Stimulated activated CD8-positive, alpha-beta memory T cell treated with anti-CD3 and anti-CD28 coated beads, Interleukin-2, amount 100 ng/mL, for 48 hours (primary cell): ENCODE measurements at places on chromosomes 3 and 15.

GRCh38 chr15:85396554-85396953 is 16.2 kb downstream of the AKAP13 start:
- DNase-seq = no peak

- DNase-seq = no peak
These were observed 8.8 kb upstream of the PRKAR2A start for GRCh38 chr3:48856469-48856868.

GRCh38 chr15:77864211-77865105 is 213.1 kb downstream of the TBC1D2B start:
- DNase-seq = no peak

DNA sequence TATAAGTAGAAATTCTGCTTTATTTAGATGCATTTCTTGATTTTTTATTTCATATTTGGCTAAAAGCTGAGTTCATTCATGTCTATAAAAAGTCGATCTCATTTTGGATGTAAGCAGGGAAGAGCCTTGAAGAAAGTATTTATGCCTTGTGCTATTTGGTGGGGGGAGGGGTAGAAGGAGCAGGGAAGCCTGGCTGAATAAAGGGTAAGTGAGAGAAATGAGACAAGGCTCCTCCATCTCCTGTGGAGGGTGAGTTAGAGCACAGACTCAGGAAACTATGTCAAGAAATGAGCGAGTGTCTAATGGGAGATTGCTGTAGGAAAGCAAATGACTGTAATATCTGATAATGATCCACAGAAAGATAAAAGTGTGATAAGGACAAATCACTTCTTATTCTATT is 121.8 kb upstream of the ATP11B start:
- no peak for DNase-seq

- no peak for DNase-seq
These were observed 11.4 kb upstream of the STAB1 start for GRCh38 chr3:52483577-52484381.

GRCh38 chr3:48157950-48158376 is 30.3 kb downstream of the CDC25A start:
- peak; percentile 15 for DNase-seq

GRCh38 chr3:114323546-114324254 is 29.9 kb downstream of the TIGIT start:
- DNase-seq = no peak

GRCh38 chr15:80866936-80867335 is 87.8 kb downstream of the CEMIP start:
- no peak for DNase-seq

DNA sequence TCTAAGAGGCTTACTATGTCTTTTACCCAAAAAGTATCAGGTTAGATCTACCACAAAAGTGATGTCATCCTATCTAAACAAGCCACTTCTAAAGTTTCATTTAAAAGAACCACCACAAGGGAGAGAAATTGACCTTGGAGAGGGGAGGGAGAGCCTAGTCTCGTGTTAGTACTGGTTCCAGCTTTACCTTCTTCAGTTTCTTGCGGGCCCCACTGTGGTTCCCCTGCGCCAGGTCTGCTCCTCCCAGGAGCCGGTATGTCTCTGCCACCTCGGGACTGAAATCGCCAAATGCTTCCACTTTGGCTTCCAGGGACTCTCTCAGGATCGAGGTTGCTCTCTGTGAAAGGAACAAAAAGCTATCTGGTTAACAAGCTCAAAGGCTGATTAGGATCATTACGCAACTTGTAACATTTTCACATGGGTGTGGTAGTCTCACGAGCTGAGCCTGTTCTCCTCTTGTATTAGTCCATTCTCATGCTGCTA is 51.1 kb downstream of the SYNM start:
- no peak for DNase-seq

GRCh38 chr15:69818529-69818928 is 279.2 kb downstream of the TLE3 start:
- DNase-seq = no peak

DNA sequence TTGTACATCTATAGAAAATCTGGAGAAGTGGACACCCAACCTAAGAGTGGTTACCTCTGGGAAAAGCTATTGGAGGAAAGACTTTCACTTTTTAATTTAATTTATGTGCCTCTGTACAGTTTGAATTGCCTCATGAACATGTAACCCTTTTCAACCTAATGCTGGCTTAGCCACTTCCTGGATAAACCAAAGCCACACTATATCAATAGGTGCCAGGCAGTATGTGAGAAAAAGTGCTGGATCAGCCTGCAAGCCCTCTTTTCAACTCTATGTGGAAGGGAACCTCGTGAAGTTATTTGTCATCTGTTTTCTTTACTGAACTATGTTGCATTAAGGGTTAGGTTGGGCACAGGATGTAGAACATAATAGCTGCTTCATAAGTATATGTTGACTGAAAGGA is 9.3 kb upstream of the TOPAZ1 start:
- DNase-seq = no peak

DNA sequence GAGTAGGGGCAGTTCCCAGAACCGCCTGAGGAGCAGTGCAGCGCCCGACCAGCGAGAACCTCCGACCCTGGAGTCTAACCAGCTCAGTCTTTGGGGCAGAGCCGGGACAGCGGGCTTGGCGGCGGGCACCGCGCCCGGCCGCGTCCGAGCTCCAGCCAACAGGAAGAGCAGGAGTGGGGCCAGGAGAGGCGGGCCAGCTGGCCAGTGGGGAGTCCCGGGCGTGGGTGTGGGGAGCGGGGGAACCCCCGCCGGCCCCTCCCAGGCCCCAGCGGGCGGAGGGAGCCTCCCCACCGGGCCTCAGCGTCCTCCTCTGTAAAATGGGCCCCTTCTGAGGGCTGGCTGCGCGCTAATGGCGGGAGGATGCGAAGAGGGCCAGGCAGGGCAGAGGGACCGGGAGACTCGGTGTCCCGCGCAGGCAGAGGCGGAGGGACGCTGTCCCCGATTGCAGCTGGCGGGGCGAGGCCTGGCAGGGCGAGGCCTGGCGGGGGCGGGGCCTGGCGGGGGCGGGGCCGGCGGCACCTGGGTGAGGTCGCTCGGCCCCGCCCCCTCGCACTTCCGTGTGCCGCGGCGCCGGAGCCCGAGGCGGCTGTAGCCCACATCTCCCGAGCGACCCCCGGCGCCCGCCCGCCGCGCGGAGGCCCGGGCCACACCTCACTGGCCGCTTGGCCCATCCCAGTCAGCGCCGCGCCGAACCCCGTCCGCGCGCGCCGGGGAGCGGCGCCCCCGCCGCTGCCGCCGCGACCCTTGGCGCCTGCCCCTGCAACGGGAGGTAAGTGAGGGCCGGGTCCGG is at the start of gene PRKCD:
Gene PRKCD, plus strand, starts transcription at position 550 of the 790 bp plus-strand sequence. CDS start 17,214 bp downstream, outside the sequence.
- peak; percentile 71 for DNase-seq

GRCh38 chr15:67064607-67065530 is 533 bp upstream of the SMAD3 start:
- no peak for DNase-seq

GRCh38 chr15:39397883-39398282 is 183.0 kb upstream of the THBS1 start:
- no peak for DNase-seq

DNA sequence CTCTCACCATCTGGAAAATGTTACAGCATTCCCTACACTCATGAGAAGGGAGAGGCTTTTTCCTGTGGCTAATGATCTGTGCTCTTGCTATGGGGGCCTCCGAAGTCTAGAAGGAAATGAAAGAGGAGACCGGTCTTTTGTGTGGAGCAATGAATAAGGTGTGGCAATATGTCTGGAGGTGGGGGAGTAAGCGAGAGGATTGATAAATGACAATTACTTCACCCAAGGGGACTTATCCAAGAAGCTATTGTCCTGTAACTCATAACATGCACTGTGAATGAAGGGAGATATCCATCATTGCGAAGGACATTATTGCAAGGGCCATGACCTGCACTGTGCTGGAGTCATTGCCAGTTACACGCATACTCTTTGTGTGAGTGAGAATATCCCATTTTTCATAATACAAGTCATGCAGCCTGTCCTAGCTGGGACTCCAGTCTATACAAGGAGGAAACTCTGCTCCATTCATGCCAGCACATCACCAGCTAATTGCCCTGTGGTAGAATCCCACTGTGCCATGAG is 37.7 kb upstream of the SYNPR start:
- DNase-seq = no peak

GRCh38 chr15:23447107-23447500 is at the start of gene GOLGA6L2:
GOLGA6L2 (minus strand) TSS chr15:23447243; CDS start chr15:23447181, 62 bp downstream.
- peak; percentile 3 for DNase-seq

GRCh38 chr3:112096176-112096575 is 10.0 kb downstream of the C3orf52 start:
- no peak for DNase-seq

- peak; percentile 1 for DNase-seq
These were observed 179.4 kb downstream of the GBE1 start for GRCh38 chr3:81581966-81582599.
